GM12864 (cell line): ENCODE measurements at places on chromosomes 7 and 10.

DNA sequence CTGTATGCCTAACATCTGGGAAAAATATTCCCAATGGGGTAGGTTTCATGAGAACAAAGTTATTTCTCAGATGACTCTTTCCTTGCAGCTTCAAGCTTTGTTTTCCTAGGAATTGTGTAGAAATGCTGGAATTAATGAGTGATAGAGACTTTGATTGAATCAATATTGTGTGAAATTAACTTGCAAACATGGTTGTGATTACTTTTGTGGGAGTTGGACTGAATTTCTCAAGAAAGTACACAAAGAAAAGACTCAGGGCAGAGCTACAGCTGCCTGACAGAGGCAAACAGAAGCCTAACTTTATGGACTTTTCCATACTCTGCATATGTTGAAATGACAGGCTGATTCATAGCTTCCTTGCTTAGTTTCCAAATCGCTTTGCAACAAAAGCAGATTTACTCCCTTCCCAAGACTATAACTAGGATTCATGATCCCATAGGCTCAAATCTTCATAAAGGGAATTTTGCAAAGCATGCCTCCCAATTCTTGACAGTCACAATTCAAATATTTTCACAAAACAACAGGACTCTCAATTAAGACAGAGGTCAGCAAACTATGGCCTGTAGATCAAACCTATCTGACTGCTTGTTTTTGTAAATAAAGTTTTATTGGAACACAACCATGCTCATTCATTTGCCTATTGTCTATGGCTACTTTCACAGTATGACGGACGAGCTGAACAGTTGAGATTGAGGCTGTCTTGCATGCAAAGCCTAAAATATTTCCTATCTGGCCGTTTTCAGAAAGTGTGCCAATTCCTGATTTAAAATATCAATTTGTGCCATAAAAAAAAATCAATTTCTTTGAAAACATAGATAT lies 27.6 kb downstream of the NRP1 start:
- DNase-seq, result no peak

GRCh38 chr7:112069879-112070321 lies 136.3 kb downstream of the DOCK4 start:
- DNase-seq, result no peak

- no peak for DNase-seq
These were observed 43.8 kb upstream of the SEC61G start for GRCh38 chr7:54802841-54803240.

GRCh38 chr10:119367841-119368549 lies 160.6 kb downstream of the GRK5 start:
- no peak for DNase-seq

GRCh38 chr7:107918948-107919347 lies 28.0 kb downstream of the DLD start:
- no peak for DNase-seq

DNA sequence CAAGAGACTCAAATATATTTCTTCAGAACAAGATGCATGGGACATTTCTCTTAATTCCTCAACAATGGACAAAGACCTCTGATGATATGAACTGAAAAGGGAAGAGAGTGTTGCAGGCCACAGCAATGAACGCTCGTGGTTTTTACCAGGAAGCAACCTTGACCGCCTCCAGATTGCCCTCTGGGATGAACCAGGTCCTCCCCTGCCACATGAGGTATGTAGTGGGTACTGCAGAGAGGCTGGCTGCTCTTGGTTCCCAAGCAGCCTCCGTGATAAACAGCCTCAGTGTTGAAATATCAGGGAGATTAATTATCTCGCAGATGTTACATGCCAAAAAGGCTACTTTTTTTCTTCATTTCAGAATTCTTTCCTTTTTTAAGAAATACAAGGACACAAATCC lies 338.8 kb downstream of the ELMO1 start:
- no peak for DNase-seq

GRCh38 chr10:16606421-16606820 lies 84.7 kb upstream of the C1QL3 start:
- DNase-seq, result no peak

GRCh38 chr10:100742936-100743335 lies 2.4 kb upstream of the PAX2 start:
- DNase-seq, result no peak

GRCh38 chr7:12694817-12695216 lies 7.4 kb downstream of the ARL4A start:
- no peak for DNase-seq

DNA sequence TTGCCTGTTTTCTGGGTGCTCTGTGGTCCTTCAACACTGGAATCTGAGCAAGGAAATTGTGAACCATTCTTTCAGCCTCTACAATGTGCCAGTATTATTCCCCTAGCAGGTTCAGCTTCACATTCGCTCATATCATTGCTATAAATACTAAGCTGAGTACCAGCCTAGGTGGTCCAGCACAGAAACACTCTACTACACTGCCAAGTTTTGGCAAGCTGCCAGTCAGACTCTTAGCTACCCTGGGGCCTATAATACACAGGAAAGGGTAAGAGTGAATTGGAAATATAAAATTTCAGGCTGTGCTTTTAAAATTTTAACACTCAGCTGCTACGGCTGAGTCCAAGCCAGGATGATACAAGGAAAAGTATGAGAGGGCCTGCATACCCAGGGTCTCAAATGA lies 49.9 kb upstream of the PPP1R3A start:
- DNase-seq, result no peak

DNA sequence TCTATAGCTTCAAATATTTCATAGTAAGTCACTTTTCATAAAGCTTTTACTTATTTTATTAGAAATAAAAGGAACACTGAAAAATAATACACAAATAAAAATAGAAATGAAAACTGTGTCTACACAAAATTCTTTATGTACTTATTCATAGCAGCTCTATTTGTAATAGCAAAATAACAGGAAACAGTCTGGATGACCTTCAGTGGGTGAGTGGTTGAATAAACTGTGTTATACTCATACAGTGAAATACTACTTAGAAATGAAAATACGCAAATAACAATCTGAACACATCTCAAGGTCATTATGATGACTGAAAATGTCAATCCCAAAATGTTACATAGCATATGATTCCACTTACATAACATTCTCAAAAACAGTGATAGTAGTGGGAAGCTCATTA lies 138.7 kb upstream of the PCLO start:
- no peak for DNase-seq

DNA sequence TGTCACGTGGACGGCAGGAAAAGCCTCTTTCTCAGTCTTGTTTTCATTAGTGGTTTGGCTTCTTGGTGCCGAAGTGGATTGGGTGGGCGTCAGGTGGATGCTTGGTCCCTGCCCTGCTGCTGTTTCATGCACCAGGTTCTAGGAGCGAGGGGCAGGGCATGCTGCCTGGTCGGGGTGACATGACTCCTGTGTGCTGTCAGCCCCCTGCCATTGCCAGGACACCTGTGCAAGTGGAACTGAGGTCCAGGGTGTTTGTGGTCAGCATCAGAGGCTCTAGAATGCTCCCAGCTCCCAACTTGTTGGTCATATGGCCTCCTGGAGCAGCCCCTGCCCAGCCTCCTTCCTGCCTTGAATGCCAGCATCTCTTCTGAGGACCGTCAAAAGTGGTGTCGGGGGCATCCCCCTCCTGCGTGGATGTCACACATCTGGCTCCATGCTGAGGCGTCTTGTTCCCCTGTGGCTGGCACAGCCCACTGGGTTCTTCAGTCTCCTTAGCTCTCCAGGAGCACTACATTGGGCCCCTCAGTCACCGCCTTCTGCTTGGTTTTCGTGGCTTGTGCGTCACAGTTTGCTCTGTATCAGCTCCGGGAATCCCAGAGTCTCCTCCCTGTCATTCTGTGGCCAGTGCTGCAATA lies 24.8 kb downstream of the ADCY1 start:
- DNase-seq, result no peak

GRCh38 chr10:63520500-63521415 lies at the start of gene REEP3:
Gene REEP3 (plus strand): TSS chr10:63521401. CDS start chr10:63521546, 145 bp downstream.
- DNase-seq, result no peak

- no peak for DNase-seq
These were observed 261.9 kb downstream of the GRID1 start for GRCh38 chr10:86104611-86105145.

DNA sequence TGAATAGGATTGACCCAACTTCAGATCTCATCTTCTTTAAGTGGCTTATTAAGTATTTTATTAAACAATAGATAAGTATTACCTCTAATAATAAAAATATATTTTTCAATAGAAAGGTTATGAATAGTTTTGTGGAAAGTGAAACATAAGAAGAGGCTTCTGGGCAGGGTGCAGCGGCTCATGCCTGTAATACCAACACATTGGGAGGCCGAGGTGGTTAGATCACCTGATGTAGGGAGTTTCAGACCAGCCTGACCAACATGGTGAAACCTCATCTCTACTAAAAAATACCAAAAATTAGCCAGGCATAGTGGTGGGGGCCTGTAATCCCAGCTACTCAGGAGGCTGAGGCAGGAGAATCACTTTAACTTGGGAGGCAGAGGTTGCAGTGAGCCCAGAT lies 26.5 kb downstream of the GPR85 start:
- DNase-seq, result no peak

GRCh38 chr10:59314268-59314667 lies 48.1 kb downstream of the FAM13C start:
- no peak for DNase-seq

DNA sequence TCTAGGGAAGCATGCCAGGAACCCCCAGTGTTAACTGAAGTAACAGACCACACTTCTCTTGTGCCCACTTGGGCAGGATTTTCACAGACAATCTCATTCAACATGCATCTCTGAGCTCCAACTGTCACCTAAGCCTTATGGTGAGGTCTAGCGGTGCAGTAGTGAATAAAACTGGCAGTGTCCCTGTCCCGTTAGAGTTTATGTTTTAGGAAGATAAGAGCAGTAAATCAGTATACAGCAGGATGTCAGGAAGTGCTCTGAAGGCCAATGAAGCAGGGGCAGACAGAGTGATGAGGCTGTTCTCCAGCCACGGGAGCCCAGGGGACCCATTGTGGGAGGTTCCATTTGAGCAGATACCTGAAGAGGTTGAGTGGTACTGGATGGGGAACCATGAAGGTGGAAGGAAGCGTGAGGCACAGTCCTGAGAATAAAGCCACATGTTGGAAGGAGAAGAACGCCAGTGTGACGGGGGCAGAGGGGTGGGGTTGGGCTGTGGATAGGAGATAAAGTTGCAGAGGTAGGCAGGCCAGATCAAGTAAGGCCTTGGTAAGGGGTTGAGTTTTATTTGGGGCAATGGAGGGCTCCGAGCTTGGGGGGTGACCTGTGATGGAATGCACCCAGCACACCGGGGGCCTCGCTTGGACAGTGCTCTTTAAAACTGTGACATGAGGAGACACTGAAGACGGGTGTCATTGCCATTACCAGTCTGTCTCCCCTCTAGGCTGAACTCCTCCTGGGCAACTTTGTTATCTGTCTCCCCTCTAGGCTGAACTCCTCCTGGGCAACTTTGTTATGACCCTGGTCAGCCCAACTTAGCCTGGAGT lies 6.6 kb downstream of the GDF10 start:
- no peak for DNase-seq

DNA sequence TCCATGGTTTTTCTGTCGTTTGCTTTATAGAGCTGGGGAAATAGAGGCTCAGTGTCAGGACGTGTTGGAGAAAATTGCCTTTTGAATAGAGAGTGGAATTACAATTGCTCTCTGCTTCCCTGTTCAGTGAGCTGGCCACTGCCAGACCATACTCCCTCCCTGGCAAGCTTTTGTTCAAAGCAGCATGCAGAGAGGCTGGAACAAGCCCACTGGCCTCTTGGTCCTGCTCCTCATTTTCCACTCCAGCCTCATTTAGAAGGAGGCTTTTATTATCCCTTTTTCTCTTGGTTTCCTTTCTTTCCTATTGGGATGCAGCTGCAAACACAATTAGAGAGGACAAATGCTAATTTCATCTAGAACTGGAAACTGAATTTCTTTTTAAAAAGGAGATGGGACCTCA lies 302.2 kb upstream of the PODXL start:
- no peak for DNase-seq

- DNase-seq, result no peak
These were observed 183.7 kb downstream of the TRIL start for GRCh38 chr7:28774261-28774988.

- DNase-seq, result no peak
These were observed 38.4 kb downstream of the PTPRE start for GRCh38 chr10:127945341-127945758.

DNA sequence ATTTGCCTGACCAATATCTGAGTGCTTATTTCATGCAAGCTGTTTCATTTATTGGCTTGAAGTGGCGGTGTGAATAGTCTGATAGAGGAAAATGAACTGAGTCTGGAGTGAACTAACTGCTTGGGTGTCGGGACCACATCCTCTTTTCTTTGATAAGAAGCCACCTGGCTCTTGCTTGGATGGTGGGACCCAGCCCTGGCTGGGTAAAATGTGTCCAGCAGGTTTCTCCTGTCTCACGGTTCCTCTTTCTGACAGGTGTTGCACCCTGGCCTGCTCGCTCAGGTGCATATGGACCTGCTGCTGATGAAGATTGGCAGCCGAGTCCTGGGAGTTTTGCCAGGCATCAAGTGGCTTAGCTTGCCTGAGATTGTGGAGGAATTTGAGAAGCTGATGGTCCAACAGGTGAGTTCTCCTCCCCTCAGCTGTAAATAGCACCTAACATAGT lies 1.6 kb downstream of the ADCK2 start:
- peak; percentile 47 for DNase-seq

GRCh38 chr7:37342688-37343471 lies 105.8 kb downstream of the ELMO1 start:
- DNase-seq, result peak; percentile 67

- no peak for DNase-seq
These were observed 882 bp upstream of the LRRC61 start for GRCh38 chr7:150322114-150322832.

DNA sequence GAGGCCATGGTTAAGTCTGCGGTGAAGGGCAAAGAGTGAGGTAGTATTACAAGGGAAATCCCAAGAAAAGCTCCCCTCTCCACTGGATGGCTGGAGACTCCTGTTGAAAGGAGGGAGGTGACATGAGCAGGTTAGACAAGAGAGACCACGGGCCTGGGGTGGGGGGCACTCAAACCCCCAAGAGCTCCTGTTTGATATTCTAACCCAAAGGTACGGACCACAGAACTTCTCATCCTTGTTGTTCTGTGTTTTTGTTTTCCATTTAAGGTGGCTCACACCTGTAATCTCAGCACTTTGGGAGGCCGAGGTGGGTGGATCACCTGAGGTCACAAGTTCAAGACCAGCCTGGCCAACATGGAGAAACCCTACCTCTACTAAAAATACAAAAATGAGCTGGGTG lies 11.6 kb downstream of the VSTM4 start:
- no peak for DNase-seq

GRCh38 chr7:117730390-117730789 lies 142.9 kb downstream of the CTTNBP2 start:
- no peak for DNase-seq

- no peak for DNase-seq
These were observed 26.7 kb upstream of the GGCT start for GRCh38 chr7:30531286-30531685.

DNA sequence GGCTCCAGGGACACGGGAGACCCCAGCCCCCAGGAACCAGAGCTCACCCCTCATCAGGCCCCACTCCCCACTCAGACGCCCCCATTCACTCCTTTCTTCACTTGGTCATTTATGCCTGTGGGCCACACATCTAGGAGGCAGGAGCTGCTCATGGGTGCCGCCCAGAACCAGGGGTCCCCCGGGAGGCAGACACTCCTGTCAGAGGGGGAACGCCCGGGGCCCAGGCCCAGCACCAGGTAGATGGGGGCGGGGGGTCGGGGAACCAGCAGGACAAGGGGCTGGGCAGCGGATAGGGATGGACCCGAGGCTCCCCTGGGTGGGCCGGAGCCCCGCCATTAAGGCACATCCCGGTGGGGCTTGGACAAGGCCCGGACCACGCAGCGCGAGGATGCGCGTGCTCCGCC lies 11.8 kb downstream of the CALY start:
- no peak for DNase-seq
